ENCODE measurements at places on chromosomes 12 and 14.

- ATAC-seq = no peak
These were observed 305.5 kb downstream of the AEBP2 start for GRCh38 chr12:19744705-19745218.

DNA sequence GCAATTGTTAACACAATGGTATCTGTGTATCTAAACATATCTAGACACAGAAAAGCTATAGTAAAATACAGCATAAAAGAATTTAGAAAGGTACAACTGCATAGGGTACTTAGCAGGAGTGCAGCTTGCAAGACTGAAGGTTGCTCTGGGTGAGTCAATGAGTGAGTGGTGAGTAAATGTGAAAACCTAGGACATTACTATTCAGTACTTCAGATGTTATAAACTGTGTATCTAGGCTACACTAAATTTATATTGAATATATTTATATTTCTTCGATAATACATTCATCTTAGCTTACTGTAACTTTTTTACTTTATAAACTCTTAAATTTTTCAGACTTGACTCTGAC, 409.0 kb upstream of the DCN start:
- no peak for ATAC-seq

DNA sequence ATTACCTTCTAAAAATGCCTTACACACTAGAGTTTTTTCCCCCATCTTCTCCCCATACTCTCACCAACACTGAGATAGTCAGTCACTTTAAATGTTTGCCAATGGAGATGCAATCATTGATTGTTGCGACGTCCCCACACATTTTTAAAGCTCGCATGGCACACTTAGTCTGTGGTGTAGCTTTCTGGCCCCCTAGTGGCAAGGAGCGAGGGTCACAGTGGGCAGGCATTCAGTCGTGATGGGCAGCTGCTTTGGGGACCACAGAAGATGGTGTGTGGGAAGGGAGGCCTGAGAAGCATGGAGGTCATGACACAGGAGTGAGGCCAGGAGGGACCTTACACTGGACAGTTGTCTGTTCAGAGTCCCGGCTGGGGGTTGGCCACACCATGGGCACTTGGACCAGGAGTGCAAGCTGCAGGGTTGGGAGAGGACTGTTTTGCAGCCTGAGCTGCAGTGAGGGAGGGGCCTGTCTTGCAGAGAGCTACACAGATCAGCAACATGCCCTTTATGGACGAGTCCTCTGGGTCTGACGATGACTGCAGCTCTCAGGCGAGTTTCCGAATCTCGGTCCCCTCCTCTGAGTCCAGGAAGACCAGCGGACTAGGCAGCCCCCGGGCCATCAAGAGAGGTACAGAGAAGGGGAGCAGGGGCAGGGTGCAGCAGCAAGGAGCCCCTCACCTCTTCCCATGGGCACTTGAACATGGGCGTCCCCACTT, 28.6 kb downstream of the PIGH start:
- ATAC-seq = peak; percentile 78

- ATAC-seq = no peak
These were observed 846.8 kb downstream of the NRXN3 start for GRCh38 chr14:79016828-79017505.

DNA sequence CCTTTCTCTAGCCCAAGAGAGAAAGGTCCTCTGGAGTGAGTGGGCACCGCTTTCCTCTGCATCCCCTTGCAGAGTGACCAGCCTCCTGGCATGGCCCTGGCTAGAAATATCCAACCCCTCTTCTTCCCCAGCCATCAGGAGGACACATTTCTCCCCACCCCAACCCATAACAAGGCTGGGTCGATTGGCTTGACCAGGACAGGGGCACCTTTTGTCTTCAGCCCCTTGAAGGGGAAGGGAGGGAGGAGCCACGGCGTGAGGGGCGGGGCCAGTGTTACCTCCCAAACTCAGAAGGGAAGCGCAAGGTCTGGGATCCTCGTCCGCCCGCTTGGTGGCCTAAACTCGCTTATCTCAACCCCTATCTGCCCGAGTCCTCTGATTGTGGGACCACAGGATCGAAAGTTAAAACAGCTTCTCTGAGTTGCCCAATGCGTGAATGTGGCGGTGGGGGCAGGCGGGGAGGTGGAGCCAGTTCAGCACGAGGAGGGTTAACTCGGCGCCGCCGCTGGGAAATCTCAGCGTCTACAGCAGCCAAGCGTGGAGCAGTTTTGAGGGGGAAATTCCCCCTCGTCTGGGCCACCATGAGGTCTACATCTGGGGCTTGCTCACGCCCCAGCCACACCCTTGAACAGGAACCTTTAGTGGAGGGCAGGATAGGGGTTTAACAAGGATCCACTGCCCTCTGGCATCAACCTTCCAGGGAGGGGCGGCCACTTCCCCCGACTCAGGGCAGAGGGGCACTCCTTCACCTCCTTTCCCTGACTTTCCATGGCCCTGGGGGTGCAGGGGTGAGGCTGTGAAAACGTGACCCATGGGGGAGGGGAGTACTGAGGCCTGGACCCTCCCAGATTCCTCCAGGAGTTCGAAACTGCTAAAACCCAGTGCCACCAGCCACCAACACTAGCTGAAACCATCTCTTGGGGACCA, 795 bp downstream of the STAT6 start:
- peak; percentile 80 for ATAC-seq

DNA sequence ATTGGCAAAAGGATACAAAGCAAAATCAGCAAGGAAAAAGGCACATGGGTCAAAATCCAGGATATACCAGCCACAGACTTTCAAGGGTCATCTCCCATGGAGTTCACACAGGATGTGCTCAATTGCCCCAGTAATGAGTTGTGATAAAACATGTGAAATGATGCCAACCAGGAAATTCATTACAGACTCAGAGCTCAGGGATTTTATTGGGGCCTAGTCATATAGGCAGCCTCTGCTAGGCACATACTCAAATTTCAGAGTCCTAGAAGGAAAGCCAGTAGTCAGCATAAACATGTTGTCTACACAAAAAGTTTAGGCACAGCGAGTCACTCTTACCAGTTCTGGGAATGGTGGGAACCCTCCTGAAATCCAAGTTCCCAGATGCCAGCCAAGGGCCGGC, 64.4 kb upstream of the OSBPL8 start:
- ATAC-seq = no peak

DNA sequence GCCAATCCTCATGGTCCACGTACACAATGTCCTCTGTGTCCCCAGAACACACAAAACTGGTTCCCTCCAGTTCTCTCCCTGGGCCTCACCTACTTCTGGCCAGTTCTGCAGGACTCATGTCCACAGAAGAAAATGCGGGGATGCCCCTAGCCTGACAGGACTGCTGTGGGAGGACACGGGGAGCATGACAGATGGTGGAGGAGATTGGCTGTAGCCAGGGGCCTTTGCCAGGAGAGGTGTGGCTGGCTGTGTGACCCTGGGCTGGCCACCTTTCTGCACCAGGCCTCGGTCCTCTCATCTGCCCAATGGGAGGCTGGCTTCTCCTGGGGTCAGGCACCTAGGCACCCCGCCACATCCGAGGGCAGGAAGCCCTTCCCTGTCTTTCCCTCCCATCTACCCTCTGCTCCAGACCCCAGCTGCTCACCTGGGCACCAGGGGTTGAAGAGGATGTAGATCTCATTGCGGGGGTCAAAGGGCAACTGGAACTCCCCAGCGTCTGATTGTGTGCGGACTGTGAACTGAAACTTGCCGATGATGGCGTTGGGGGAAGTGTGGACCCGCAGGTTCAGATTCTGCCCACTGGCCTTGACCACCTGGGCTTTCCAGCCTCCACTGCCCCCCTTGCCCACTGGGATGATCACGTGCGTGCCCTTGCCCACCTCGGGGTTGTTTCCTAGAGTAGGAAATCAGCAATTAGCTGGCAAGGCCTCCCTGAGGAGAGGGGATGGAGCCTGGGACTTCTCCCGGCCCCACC, 2.8 kb downstream of the TGM1 start:
- ATAC-seq = no peak

All from stimulated activated memory B cell treated with anti-CD40 and anti-IgM and Interleukin-4, amounts not matched to agents 10 μg/mL and 1 μg/mL and 100 μg/mL, for 72 hours (primary cell).